ENCODE measurements at places on chromosomes 1 and 21.

DNA sequence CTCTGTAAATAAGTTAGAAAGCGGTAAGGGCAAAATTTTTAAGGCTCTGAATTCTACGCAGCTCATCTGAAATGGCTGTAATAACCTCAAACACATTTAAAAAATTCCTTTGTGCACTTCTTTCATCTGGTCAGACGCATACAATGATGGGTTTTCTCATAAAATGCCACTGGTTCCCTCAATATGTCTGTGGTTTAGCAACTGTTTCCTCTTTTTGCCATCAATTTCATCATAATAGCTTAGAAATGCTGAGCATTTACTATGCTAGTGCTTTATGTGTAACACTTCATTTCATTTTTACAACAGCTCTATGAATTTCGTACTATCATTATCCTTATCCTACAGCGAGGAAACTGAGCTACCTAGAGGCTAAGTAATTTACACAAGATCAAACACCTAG, 35.3 kb upstream of the DMRTA2 start:
- DNase-seq = peak; percentile 38

- no peak for DNase-seq
Observed at GRCh38 chr1:66356605-66357004, 177.3 kb upstream of the SGIP1 start.

DNA sequence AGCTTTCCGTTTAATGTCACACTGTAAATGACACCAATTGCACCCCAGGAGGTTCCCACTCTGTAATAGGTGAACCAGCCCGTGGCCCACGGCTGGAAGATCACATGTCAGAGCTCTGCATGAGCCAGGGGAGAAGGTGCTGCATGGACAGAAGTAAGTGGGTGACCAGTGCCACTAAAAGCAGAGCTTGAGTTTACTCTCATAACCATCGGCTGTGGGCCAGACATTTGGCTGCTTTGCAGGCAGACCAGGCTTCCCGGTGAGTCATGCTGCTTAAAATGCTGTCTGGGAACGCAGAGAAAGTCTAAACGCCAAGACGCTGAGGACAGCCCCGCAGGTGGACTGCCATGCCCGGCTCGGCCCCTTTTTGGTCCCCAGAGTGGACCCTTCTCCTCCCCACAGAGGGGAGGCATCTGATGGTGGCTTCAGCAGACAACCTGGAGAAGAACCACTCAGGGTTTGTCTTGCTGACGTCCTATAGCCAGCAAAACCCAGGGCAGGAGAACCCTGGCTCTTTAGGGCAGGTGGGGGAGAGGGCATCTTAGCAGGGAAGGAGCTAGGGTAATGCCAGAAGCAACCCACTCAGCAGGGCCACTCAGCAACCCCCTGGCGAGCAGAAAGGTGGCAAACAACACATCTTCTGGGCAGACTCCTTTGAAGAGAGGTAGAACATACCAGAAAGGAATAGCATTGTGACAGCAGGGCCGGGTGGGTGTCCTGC, 7.3 kb downstream of the KIAA2013 start:
- DNase-seq = peak; percentile 68

GRCh38 chr1:111654839-111655238, 35.2 kb downstream of the RAP1A start:
- DNase-seq = no peak

- DNase-seq = no peak
Observed at GRCh38 chr1:205777994-205778393, 2.7 kb upstream of the RAB29 start.

- no peak for DNase-seq
Observed at GRCh38 chr1:24899581-24900485, 30.2 kb downstream of the RUNX3 start.

DNA sequence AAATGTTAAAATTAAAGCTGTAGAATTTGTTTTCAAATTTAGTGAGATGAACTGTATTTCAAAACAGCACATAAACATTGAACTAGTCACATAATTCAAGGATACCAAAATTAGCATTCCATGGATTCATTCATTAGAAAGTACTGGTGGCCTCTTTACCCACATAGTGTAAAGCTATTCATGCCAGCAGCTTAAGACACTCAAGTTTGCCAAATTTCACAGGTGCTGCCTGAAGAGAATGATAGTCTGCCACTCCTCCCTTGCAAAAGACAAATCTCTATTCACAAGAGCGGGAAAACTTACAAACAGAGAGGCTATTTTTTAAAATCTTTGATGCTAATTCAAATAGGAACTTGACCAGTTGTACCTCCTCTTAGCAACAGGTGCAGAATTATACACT, 337.0 kb downstream of the BRINP3 start:
- no peak for DNase-seq

GRCh38 chr1:197920067-197920396, 2.9 kb downstream of the LHX9 start:
- no peak for DNase-seq

- DNase-seq = peak; percentile 91
Observed at GRCh38 chr1:52574594-52574993, 21.7 kb upstream of the TUT4 start.

GRCh38 chr1:248821641-248822040, 4.1 kb downstream of the SH3BP5L start:
- no peak for DNase-seq

- no peak for DNase-seq
Observed at GRCh38 chr1:113219828-113220227, 146.8 kb downstream of the LRIG2 start.

- DNase-seq = peak; percentile 47
Observed at GRCh38 chr1:156627313-156627880, 8.2 kb downstream of the HAPLN2 start.

- peak; percentile 4 for DNase-seq
Observed at GRCh38 chr1:214022810-214023425, 35.1 kb downstream of the PROX1 start.
